ENCODE measurements at places on chromosomes 13 and 19.
A peak's percentile ranks its signal among the peaks of the same experiment; 100 is the strongest.

GRCh38 chr13:24141333-24141910, 19.1 kb upstream of the SPATA13 start:
- no peak for DNase-seq

- no peak for DNase-seq
These were observed 2104.9 kb downstream of the PCDH9 start for GRCh38 chr13:65125236-65125635.

- no peak for DNase-seq
These were observed 18.3 kb downstream of the ZNF536 start for GRCh38 chr19:30390356-30390988.

DNA sequence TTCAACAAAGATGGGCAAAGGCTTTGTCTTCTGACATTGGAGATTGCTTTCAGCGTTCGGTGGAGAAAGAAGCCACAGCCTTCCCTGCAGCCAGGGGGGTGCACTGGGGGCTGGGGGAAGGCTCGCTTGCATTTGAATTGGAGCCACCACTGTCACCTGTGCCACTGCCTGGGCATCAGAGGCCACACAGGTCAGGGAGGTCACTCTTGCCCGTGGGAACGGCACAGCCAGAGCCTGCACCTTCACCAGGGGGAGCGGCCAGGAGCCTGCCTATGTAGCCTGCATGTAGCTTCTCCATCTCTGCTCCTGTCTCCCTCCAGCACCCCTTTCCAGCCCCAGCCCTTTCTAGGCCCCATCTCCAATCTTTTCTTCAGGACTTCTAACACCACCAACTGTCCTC, 43.7 kb upstream of the KCTD15 start:
- DNase-seq = no peak

DNA sequence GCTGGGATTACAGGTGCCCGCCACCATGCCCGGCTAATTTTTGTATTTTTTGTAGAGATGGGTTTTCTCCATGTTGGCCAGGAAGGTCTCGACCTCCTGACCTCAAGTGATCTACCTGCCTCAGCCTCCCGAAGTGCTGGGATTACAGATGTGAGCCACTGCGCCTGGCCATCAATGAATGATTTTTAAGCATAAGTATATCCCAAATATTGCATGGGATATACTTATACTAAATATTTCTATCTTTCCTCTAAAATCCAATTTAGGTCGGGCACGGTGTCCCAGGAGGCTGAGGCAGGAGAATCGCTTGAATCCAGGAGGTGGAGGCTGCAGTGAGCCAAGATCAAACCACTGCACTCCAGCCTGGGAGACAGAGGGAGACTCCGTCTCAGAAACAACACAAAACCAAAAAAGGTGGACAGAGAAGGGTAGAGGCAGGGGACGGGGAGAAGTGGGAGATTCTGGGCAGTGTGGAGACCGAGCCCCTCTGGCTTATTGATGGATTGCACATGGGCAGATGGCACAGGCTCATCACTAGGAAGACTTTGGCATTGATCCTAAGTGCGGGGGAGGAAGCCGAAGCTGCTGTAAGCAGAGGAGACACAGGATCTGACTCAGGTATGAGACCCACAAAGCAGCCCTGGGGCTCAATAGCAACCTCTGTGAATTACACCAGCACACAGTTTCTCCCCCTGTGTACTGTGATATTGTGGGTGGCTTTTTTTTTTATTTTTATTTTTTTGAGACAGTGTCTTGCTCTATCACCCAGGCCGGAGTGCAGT, 13.5 kb downstream of the ARRDC5 start:
- no peak for DNase-seq

- DNase-seq = no peak
These were observed 235.6 kb upstream of the SOX21 start for GRCh38 chr13:94947965-94948371.

DNA sequence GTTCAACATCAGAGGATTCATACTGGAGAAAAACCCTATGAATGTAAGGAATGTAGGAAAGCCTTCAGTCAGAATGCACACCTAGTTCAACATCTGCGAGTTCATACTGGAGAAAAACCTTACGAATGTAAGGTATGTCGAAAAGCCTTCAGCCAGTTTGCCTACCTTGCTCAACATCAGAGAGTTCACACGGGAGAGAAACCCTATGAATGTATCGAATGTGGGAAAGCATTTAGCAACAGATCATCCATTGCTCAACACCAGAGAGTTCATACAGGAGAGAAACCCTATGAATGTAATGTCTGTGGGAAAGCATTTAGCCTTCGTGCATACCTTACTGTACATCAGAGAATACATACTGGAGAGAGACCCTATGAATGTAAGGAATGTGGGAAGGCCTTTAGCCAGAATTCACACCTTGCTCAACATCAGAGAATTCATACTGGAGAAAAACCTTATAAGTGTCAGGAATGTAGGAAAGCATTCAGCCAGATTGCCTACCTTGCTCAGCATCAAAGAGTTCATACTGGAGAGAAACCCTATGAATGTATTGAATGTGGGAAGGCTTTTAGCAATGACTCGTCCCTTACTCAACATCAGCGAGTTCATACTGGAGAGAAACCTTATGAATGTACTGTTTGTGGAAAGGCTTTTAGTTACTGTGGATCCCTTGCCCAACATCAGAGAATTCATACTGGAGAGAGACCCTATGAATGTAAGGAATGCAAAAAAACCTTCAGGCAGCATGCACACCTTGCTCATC, 15.4 kb downstream of the ZNF570 start:
- no peak for DNase-seq

DNA sequence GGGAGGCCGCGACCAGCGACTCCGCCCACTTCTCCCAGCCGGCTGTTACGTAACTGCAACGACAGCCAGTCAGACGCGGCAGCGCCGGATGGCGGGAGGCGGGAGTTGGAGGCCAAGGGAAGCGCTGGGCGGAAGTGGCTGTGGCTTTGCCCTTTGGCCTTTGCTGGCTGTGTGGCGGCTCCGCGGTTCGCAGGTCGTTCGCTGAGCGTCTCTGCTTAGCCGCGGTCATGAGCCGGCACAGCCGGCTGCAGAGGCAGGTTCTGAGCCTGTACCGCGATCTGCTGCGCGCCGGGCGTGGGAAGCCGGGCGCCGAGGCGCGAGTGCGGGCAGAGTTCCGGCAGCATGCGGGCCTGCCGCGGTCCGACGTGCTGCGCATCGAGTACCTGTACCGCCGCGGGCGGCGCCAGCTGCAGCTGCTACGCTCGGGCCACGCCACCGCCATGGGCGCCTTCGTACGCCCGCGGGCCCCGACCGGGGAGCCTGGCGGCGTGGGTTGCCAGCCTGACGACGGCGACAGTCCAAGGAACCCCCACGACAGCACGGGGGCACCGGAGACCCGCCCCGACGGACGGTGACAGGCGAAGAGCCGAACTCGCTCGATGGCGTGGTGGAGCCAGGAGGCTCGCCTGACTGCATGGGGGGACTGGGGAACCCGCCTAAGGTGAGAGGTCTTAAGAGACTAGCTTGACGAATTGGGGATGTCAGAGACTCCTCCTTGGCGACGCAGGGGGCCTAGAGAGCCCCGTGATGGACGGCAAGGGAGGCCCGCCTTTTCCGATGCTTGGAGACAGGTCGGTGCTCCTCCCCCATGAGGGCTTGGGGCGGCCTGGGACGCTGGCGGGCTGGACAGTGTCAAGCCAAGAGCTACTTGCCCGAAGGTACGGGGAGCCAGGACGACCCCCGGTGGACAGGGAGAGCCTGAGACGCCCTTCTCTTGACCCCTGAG, at the start of gene SDHAF1:
SDHAF1 (plus strand) TSS at position 141 of the 946 bp plus-strand sequence; CDS start at position 228, 87 bp downstream.
- DNase-seq = peak; percentile 74

DNA sequence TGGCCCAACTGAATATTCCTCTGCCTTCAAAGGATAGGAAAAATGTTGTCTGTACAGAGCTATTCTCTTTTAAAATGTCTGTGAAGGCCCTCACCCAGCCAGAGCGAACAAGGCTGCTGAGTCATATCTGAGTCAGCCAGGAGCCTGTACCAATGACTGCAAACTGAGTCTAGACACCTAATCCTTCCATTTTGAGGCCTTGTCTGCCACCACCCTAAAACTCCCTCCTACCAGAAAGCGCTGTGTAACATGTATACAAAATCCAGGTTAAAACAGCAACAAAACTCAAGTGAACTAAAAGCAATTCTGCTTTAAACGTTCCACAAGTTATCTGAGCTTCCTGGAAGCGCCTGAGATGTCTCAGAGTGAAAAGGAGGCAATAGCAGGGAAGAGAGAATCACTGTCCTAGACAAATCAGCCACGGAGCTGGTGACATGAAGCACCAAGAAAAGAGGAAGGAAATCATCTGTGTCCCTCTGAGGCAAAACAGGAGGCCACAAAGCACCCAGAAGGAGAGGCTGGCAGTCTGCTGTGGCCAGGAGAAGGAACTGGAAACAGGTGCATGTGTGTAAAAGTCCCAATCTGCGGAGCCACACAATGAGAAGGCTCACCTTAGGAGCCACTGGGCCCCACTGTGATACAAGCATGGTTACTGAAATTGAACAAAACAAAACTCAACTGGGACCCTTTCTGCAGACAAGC, 10.2 kb downstream of the DHRS12 start:
- no peak for DNase-seq

- no peak for DNase-seq
These were observed 29.5 kb upstream of the SACS start for GRCh38 chr13:23462815-23463559.

GRCh38 chr13:74182491-74182890, 48.3 kb upstream of the KLF12 start:
- DNase-seq = no peak

GRCh38 chr19:13337181-13337580, 169.1 kb downstream of the CACNA1A start:
- no peak for DNase-seq

DNA sequence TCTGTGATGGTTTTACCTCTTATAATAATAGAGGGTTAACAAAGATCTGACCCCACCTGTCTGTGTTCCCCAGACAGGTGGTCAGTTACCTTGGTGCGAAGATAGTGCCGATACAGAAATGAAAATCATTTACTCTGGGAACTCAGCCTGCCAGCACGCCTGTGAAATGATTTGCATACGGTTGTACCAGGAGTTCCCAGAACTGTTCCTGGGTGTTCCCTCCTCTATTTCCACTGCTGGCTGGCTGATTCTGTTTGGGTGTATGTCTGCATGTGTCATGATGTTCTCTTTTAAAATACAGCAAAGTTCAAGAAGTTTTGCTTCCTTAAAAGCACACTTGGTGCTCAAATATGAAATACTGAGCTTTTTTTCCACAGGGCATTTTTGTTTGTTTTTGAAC, 527.1 kb downstream of the FGF9 start:
- no peak for DNase-seq

DNA sequence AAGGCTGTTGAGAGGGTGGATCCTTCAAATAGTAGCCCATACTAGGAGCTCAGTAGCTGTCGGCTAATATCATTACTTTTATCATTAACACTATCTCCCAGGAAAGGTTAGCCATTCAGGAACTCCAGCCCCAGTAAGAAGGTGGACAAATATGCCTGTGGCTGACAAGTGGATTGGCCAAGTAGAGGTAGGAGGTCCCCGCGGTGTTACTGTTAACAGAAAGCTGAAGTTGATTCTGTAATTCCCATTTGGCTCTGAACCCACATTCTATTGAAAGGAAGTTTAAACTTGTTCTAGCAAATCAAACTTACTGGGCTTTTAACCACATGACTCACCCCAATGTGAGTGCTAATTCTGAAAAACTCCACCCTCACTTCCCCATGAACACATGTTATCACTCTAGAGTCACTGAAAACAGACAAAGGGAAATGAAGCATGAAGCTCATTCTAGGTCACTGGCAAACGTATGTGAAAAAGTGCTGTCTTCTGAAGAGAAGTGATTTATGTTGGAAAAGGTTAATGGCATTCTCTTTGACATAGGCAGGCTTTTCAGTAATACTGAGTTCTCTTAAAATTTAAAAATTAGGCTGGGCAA, 273.5 kb downstream of the FGF14 start:
- peak; percentile 16 for DNase-seq

DNA sequence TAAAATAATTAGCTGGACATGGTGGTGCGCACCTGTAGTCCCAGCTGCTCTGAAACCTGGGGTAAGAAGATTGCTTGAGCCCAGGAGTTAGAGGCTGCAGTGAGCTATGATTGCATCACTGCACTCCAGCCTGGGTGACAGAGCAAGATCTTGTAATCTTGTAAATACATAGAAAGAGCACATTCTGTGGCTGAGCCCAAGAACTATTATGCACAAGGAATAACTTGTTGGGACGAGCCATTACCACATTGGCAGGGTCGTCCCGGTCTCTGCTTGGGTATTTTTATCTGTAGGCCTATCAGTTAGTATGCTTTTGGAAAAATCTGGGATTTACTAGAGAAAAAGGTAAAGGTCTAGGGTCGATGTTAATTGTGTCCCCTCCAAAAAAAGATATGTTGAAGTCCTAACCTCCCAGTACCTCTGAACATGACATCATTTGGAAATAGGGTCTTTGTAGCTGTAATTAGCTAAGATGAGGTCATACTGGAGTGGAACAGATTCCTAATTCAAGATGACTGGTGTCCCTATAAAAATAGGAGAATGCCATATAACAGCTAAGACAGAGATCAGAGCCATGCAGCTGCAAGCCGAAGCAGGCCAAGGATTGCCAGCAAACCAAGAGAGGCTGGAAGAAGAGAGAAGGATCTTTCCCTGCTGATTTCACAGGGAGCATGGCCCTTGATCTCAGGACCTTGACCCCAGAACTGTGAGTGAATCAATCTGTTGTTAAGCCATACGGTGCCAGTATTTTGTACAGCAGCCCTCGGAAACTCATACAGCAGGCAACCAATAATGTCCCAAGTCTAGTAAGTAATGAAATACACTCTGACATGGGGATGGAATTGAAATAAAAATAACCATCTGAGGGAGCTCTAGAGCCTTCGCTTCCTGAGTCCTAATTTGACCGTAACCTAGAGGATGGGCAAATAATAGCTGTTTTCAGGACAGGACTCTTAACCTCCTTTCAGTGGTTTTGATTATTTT, 77.0 kb downstream of the TM9SF2 start:
- DNase-seq = no peak

DNA sequence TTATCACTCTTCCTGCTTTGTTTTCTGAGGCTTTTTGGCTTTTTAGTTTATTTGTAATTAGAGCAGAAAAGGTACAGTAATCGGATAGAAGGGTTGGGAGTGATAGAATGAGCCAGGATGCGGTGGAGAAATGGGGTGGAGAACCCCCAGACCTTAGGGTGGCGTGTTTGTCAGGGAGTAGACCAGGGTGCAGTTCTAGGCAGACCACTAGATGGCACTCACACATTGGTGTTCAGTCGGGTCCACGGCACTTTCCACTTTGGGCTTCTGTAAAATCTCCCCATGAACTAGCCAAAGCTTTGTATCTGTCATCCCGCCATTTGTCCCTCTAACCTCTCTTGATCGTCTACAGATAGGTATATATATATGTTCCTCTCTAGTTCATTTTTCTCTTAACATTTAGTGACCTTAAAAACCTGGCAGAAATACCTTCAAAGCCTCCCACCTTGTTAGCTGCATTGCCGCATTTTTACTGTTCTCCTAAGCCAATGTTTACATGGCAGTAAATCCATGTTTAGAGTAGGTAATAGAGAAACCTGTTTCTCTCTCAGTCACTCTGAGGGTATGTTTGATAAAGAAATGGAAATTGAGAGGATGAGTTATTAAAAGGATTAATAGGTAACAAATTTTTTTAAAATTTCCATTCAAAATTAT, 154.9 kb downstream of the TM9SF2 start:
- peak; percentile 43 for DNase-seq
